ENCODE measurements at places on chromosomes 4 and X.

- peak; percentile 53 for DNase-seq
These were observed 135.5 kb downstream of the AFAP1 start for GRCh38 chr4:7803992-7804755.

GRCh38 chr4:141065872-141066271 is 67.4 kb downstream of the RNF150 start:
- no peak for DNase-seq

- DNase-seq: peak; percentile 75
These were observed 63.2 kb downstream of the QDPR start for GRCh38 chr4:17448689-17449088.

GRCh38 chrX:107684956-107685385 is 56.7 kb downstream of the PRPS1 start:
- DNase-seq: peak; percentile 74

- no peak for DNase-seq
These were observed 317.6 kb downstream of the BCOR start for GRCh38 chrX:39779952-39780783.

- DNase-seq: no peak
These were observed 24.7 kb downstream of the CUL4B start for GRCh38 chrX:120536061-120536460.
